AG08395 (cell line): ENCODE measurements at places on chromosomes 11 and 22.

DNA sequence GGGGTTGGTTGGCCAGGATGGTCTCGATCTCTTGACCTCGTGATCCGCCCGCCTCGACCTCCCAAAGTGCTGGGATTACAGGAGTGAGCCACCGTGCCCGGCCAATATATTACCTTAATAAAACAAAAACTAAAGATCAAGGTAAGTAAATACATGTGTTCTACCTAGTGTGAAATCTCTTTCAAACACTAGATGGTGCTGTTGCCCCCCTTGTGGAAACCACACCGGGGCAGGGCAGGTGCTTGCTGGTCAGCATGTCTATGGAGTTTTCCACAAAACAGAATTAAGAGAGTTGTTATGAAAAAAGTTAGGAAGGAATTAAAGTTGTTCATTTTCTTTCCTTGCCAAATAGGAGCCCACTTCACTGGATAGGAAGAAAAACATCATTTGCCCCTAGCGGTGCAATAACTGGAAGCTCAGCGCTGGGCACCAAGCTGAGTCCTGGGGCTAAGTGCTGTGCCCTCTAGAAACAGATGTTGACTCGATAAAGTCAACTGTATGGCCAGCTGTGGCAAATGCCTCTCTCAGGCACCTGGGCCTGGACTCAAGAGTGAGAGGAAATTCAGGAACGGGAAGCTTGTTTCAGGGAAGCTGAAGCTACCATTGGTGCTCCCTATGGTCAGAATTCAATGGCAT, 6.3 kb upstream of the KCNJ5 start:
- peak; percentile 67 for DNase-seq

DNA sequence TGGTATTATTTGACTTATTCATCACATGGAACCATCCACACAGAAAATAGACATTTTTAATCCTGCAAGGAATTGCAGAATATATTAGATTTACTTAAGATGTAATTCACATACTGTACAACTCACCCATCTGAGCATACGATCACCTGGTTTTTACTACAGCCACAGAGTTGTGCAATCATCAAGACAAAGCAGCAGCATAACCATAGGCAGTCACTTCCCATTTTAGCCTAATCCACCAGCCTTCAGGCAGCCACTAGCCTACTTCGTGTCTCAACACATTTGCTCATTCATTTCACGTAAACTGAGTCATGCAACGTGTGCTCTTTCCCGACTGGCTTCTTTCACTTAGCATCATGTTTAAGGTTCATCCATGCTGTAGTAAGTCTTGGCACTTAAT, 23.0 kb downstream of the PIWIL3 start:
- DNase-seq: no peak

- DNase-seq: peak; percentile 28
Observed at GRCh38 chr11:12139144-12139881, 28.9 kb downstream of the MICAL2 start.

GRCh38 chr11:130897262-130898182, 18.8 kb downstream of the SNX19 start:
- peak; percentile 91 for DNase-seq

DNA sequence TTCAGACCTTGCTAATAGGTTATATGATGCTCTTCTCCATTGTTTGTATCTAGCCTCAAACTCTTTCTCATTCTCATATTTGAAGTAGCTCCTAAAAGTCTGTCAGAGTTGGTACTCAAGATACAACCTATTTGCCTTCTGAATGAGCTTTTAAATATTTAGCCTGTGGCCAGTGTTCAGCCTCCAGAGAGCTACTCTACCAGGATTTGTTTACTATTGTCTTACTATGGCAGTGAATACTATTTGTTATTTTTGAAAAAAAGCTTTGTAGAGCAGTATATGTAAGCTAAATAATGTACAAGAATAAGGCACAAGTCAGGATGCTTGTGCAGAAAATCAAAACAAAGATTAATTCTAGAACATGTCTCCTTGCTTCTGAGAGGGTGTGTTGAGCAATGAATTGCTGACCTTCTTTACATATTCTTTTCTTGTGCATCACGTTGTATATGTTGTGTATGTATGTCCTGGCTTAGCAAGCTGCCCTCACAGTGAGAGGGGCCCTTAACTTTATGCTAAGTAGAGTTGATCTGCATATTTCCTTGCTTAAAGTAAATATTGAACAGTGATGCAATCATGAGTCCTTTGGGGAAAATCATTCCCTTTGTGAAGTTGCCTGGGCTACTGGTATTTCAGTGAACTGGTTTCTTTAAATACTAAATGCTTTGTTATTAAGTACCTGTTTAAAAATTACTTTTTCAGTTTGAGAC, 438.0 kb downstream of the LUZP2 start:
- DNase-seq: no peak

DNA sequence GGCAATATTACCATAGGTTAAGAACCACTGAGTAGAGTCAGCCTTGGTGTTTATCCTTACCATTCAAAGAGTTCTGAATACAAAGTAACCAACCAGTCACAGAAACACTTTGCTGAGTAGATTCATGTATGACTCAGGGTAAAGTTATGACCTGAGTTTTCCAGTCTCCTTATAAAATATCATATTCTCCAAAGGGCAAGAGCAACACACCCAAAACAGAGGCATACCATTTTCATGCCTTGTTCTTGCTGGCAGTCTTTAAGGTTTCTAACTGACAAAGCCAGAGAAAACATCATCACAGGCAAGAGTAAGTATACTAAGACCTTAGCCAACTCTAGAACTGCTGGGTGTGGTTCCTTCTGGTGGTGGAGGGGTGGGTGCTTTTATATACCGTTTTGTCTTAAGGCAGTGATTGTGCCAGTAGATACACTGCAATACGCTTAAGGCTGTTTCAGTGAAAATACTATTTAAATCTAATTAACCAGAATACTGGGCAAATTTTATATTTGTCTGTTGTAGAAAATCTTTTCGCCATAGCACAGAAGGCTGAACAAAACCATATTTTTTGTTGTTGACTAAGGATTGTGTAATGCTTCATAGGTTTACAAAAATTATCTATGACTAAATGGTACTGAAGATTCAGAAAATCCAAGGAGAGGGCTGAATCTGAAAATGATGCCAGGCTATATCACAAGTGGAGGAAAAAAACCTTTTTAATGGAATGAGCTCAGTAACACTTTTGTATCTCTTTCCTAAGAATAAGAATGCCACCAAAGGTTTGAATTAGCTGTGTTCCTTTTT, 3.0 kb downstream of the ATL3 start:
- peak; percentile 83 for DNase-seq

DNA sequence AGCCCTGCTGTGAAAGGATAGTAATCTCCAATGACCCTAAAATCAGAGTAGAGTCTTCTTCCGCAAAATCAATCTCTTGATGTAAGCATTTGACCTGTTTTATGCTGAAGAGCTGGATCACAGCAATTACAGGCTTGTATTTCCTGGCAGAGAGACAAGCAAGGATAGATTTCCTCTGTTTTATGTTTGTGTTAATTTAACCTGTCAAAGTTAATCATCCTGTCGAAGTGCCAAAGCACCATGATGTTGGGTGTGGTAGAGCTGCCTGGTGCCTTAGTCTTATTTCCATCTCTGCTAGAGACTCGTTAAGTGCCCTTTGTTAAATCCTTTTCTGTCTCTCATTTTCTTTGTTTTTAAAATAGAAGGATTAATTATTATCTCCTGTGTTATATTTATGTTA, 248.1 kb downstream of the CNTN5 start:
- DNase-seq: no peak

DNA sequence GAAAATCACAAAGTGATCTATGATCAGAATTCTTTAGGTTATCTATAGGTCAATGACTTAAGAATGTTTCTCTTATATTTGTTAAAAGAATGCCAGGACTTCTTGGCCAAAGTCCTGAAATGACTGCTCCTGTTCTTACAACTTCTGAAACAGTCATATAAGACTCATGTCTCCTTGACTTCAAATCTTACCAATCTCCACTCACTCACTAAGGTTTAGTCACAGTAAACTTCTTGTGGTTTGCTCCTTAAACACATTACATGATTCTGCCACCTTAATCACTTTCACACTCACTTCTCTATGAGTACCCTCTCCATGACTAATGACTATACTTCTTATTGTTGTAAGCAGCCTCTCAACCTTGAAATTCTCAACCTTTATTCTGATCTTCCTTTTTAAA, 648.7 kb upstream of the CCDC179 start:
- DNase-seq: peak; percentile 3

DNA sequence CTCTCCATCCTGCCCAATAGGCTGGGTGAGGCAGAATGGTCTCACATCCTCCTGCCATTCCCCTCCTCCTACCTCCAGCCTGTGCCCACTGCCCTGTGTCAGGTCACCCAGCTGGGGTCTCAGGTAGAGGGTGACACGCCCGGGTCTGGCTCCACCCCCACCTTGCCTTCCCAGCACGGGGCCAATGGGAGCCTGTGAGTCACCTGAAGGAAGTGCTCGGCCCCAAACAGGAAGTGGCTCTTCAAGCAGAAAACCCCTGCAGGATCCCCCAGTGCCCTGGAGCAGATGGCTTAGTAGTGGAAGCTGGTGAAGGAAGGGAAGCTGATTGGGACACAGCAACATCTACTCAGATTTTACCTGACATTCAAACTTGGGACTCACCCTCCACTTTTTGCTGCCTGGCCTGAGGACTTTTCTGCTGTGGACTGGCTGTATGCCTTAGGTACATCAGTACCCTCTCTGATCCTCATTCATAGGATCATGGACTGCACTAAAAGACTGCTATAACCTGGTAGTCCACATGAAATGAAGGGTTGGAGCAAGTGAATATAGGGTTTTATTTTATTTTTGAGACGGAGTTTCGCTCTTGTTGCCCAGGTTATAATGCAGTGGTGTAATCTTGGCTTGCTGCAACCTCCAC, 33.4 kb downstream of the GDPD5 start:
- no peak for DNase-seq

DNA sequence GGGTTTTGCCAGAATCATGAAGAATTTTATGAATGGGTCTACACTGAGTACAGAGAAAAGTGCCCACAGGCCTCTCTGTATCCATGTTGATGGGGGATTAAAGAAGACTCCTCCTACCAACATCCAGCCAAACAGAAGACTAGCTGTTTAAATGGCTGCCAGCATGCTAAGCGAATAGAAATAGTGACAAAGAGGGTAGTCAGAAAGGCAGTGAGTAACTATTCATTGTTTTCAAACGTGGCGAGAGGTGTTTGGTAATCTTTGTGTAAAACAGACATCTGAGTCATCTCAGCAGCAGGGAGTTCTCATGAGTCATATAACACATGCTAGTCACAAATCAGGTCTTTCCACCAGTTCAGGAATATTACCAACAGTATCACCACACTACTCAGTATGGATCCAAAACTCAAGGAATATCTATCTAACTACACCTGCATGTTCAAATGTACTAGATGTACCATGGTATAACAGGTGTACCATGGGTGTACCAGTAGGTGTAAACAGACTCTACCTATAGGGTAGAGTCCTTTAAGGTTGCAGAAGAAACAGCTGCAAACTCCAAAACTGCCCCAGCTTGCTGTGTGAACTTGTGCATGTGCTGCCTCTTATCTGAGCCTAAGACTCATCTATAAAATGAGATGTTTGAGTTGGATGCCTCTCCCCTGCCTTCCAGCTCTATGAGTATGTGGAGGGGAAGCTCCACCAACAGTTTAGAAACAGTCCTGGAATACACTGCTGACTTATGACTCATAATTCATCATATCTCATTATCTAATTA, 82.0 kb downstream of the SLC1A2 start:
- peak; percentile 94 for DNase-seq
